ENCODE measurements at places on chromosomes 5 and 9.

GRCh38 chr5:98753507-98753906, 20.0 kb upstream of the RGMB start:
- no peak for DNase-seq

DNA sequence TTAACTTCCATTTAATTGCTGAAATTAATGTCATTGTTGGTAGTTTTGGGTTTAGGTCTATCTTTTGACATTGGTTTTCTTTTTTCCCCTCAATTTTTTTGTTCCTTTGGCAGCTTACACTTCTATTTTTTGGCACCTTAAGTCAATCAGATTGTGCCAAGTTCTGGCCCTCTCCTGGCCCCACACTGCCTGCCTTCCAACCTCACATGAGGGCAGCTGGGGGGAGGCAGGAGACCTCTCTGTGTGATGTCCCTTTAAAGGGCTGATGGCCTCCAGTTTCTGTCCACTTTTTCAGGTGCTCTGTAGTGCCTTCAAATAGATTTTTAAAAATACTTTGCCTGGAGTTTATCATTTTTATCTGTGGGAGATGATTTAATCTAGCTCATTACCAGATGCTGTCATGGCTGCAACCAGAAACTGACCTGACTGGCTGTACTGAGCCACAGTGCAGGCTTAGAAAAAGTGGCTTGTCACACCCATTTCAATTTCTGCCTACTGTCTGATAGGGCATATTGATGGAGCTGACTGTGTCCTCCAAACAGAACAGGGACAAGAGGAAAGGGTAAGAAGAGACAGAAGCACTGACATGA, 196.6 kb downstream of the FANCC start:
- DNase-seq = no peak

- no peak for DNase-seq
Measured at GRCh38 chr9:91362051-91362611, 413 bp upstream of the AUH start.

DNA sequence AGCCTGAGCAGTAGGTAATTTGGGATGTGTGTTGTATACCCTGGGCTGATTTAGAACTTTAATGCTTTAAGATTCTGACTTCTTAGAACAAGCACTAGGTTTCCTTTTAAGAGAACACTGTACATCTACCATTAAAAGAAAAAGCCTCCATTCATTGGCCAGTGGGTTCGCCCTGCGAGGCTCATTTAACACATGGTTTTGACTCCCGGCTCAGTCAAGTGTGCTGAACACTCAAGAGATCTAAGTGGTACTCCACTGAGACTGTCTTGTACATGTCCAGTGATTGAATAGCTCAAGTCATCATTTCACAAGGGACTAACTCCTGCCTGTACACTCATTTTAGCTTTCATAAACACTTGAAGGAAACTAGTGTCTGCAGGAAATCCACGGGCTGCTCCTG, 3.9 kb downstream of the FUBP3 start:
- DNase-seq = no peak

DNA sequence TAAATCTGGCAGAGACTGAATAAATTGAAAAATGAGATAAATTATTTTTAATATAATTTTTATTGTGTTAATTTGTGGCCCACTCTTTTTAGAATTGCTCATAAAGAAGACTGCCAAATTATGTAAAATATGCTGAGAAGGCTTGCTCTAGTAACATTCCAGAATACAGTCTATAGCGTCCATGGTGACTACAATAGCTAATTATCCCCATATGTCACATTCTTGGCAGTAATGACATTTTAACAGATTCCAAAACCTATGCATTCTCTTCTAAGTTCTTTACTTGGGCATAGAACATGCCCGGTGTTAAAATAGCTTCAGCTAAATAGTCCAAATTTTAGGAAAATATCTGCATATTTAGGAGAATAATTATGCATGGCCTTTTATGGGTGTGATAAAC, 697.0 kb upstream of the SEMA6A start:
- peak; percentile 62 for DNase-seq

DNA sequence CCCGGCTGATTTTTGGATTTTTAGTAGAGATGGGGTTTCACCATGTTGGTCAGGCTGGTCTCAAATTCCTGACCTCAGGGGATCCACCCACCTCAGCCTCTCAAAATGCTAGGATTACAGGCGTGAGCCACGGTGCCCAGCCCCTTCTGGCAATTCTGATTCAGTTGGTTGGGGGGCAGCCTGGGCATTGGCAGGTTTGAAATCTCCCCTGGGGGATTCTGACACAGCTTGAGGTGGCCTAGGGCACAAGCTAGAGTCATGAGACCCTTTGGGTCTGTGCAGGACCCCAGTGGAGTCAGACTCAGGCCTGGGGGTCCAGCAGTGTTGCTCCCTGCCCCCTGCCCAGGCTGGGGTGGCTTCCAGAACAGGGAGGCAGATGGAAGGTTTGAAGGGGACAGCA, 239.8 kb downstream of the PBX3 start:
- DNase-seq = no peak

DNA sequence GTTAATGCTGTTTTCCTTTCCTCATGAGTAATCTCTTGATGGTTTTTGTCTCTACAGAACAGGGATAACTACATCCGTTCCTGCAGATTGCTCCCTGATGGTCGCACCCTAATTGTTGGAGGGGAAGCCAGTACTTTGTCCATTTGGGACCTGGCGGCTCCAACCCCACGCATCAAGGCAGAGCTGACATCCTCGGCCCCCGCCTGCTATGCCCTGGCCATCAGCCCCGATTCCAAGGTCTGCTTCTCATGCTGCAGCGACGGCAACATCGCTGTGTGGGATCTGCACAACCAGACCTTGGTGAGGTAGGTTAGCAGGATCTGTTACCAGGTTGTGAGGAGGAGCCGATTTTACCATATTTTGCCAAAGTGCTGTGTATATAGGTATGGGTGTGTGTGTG, 148.2 kb downstream of the TLE4 start:
- DNase-seq = no peak

Data from fibroblast of skin of right quadriceps (primary cell).